Fibroblast of pulmonary artery (primary cell): ENCODE measurements at places on chromosomes 3 and 15.

GRCh38 chr3:157999246-157999645, 107.0 kb downstream of the SHOX2 start:
- DNase-seq = peak; percentile 3

GRCh38 chr3:26653811-26654425, 31.3 kb downstream of the LRRC3B start:
- DNase-seq = no peak

- DNase-seq = no peak
Observed at GRCh38 chr3:83769791-83770663, 1188.8 kb upstream of the CADM2 start.

DNA sequence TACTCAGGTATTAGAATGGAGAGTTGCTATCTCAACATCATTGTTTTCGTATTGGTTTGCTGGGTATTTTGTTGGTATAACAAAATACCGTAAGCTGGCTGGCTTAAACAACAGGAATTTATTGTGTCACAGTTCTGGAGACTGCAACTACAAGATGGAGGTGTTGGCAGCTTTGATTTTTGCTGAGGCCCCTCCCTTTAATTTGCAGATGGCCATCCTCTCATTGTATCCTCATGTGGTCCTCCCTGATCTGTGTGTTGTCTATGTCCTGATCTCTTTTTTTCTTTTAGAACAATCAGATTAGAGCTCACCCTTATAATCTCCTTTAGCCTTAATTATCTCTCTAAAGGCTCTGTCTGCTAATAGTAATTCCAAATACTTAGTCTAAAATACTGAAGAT, 299.8 kb upstream of the GOLIM4 start:
- no peak for DNase-seq
